ENCODE measurements at places on chromosomes 4 and X. TPM values are rescaled to one million over a fixed set of nuclear protein-coding genes. Genes with fewer than 3 reads are reported as not detected.

The HTN1 gene
- total RNA-seq: 0.26 TPM

The SPANXN5 gene
- not detected for total RNA-seq

The VAMP7 gene
- 37.0 TPM for total RNA-seq

The LGI2 gene
- total RNA-seq: under 0.01 TPM

The CXorf65 gene
- not detected for total RNA-seq

The NKX3-2 gene
- under 0.01 TPM for total RNA-seq

The CCNG2 gene
- total RNA-seq: 24.7 TPM

The RAB40A gene
- not detected for total RNA-seq

The STAP1 gene
- not detected for total RNA-seq

The CC2D2A gene
- total RNA-seq: 3.4 TPM

The ATP1B4 gene
- total RNA-seq: not detected

The PPEF2 gene
- under 0.01 TPM for total RNA-seq

The ARR3 gene
- not detected for total RNA-seq

The MGAT4D gene
- total RNA-seq: not detected

The LDB2 gene
- 360 TPM for total RNA-seq

The SSX3 gene
- not detected for total RNA-seq

The DDX53 gene
- not detected for total RNA-seq

The GABRE gene
- 36.3 TPM for total RNA-seq

The MAGEE1 gene
- total RNA-seq: 1.0 TPM

The ADH1A gene
- total RNA-seq: not detected

The SSX4B gene
- not detected for total RNA-seq

The GPC4 gene
- 0.13 TPM for total RNA-seq

The NEIL3 gene
- total RNA-seq: 2.3 TPM

The CYLC1 gene
- total RNA-seq: not detected

The SSX1 gene
- not detected for total RNA-seq

Data from dermis microvascular lymphatic vessel endothelial cell (primary cell).